ENCODE measurements at places on chromosomes 7 and 10.

DNA sequence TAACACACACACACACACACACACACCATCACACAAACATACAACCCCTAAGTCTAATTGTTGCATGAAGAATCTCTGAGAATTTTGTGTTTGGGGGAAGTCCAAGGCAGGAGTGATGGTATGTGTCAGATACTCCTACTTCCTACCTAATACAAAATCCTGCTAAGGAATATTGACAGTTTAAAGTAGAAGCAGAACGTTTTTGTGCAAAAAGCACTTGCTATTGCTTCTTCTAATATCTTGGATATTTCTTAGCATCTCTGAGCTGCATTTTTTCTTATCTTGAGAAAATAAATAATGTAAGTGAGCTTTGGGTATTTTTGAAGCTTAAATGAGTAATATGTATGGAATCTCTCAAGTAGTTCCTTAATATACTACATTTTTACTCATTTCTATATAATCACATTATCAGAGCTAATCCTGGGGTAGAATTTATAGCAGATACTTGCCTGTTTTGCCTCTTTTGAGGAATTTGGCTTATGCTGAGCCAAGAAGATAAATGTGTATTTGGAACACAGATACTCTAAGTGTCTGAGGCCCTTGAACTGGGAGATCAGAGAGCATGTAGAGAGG is 212.3 kb downstream of the DKK1 start:
- no peak for DNase-seq

DNA sequence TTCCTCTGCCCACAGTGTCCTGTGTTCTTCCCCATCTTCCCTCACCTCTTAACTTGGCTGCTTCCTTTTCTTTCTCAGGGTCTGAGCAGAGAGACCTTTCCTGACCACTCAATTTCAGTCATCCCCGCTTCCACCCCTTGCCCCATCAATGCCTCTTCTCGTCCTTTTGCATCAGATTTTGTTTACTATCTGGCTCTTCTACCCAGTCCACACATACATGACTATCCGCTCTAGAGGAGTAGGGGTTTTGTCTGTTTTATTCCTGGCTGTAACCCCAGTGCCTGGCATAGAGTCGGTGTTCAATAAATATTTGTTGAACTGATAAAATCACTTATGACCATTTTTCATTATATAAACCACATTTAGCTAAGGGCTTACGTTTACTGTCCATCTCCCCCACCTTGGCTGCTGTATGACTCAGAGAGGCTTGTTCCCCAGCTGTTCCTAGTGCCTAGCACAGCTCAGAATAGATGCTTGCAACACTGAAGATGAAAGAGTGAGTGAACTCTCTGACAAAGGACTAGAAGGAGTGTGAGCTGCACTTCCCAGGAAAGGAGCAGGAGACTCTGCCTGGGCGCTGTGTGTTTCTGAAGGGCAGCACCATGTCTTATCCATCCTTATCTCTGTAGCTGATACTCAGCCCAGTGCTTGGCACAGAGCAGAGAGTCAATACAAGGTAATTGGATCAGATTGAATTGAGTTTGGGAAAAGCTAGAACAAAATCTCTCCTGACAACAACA is 21.9 kb downstream of the ARID5B start:
- no peak for DNase-seq

DNA sequence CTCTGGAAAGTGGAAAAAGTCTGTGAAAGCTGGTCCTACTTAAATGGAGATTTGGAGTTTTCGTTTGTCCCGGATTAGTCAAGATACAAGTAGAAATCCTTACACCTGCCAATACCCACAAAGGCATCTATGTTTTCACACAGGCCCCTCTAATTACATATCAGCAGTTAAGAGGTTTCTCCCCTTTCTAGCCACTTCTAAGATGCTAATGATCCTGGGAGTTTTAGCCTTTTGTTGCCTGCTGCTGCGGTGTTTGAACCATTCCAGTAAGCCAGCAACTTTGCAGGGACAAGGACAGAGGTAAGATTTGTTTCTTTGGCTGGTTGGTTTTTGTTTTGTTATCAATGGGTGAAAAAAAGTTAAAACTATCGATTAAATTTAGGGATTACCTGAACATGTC is 5.8 kb upstream of the C1QL3 start:
- no peak for DNase-seq

- DNase-seq = no peak
Observed at GRCh38 chr10:96440361-96441292, 73.1 kb downstream of the TLL2 start.

DNA sequence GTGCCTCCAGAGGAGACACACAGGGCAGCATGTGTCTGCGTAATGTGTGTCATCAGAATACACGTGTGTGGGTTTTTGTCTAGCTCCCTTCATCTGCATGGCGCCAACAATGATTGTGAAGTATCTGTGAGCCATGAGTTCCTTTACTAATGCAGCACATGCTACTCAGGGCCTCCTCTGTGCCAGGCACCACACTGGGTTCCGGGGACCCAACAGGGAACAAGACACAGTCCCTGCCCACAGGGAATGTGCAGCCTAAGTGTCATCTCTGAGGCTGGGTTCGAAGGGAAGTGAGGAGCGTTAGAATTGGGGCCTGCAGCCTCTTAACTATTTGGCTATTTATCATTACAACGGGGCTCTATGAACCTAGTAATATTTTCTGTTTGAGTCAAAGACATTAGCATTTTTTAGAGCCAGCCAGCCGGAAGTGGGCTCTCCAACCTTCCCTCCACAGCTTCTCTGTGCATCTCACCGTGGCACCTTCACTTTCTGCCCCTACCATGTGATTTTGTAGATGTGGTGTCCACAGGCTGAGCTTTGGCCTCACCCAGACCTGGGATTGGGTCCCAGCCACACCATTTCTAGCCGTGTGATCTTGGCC is 43.9 kb upstream of the SRGN start:
- no peak for DNase-seq

GRCh38 chr7:47978790-47979144 is 648 bp downstream of the HUS1 start:
- DNase-seq = no peak

DNA sequence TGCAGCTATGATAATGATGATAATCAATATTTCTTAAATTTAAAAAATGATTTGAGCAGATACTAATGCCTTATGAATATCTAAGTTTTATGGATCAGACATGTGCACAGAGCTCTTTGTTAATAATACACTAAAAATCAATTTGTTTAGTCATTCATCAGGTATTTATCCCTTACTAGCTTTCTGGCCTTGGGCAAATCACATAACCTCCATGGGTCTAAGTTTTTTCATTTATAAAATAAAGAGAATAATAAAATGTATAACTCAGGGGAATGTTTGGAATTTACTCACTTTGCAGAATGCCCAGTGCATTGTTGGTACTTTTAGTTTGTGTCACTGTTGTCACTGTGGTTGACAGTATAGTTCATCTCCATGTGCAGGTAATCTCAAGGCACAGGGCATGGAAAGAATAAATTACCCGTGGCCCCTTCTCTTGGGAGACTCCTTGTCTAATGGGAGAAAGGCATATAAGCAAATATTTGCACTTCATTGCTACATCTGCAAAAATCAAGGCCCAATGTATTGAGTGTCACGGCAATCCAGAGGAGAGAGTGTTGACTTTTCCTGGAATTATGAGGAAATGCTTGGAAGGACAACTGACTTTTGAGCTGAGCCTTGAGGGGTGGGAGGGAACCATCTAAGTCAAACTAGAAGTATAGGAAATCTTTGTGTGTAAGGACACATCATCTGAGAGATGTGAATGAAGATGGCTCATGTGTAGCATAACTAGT is 64.7 kb upstream of the CTTNBP2 start:
- no peak for DNase-seq

- DNase-seq = no peak
Observed at GRCh38 chr10:132141526-132142395, 45.0 kb upstream of the DPYSL4 start.

- no peak for DNase-seq
Observed at GRCh38 chr10:12872577-12872976, 128.9 kb downstream of the CCDC3 start.

GRCh38 chr10:80552151-80552646 is 14.5 kb downstream of the SH2D4B start:
- DNase-seq = no peak

DNA sequence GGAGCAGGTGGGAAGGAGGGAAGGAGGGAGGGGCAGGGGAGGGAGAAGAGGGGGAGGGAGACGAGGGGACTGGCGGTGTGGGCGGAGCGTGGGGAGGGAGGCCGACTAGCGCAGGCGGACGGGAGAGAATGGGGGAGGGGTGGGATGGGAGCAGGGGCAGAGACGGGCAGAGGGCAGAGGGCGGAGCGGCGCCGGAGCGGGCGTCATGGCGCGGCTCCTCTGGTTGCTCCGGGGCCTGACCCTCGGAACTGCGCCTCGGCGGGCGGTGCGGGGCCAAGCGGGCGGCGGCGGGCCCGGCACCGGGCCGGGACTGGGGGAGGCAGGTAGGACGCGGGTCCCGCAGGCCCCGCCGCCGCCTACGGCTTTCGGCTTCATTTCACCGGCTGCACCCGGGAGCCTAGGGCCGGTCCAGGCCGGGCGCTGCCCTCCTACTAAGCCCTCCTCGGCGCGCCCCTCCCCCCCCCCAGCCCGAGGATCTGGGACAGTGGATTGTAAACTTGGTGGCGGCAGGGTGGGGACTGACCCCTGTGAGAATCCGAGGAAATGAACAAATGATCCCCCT is at the start of gene MSRB2:
MSRB2 (plus strand) TSS at position 176 of the 562 bp plus-strand sequence; CDS start at position 206, 30 bp downstream.
- DNase-seq = peak; percentile 66

GRCh38 chr10:107423903-107424302 is 259.4 kb upstream of the SORCS1 start:
- DNase-seq = no peak

- no peak for DNase-seq
Observed at GRCh38 chr10:112120491-112120890, 63.1 kb downstream of the GPAM start.

- DNase-seq = no peak
Observed at GRCh38 chr7:143285470-143285778, 666 bp downstream of the TMEM139 start.

- DNase-seq = no peak
Observed at GRCh38 chr7:102434039-102434486, 688 bp downstream of the ORAI2 start.

DNA sequence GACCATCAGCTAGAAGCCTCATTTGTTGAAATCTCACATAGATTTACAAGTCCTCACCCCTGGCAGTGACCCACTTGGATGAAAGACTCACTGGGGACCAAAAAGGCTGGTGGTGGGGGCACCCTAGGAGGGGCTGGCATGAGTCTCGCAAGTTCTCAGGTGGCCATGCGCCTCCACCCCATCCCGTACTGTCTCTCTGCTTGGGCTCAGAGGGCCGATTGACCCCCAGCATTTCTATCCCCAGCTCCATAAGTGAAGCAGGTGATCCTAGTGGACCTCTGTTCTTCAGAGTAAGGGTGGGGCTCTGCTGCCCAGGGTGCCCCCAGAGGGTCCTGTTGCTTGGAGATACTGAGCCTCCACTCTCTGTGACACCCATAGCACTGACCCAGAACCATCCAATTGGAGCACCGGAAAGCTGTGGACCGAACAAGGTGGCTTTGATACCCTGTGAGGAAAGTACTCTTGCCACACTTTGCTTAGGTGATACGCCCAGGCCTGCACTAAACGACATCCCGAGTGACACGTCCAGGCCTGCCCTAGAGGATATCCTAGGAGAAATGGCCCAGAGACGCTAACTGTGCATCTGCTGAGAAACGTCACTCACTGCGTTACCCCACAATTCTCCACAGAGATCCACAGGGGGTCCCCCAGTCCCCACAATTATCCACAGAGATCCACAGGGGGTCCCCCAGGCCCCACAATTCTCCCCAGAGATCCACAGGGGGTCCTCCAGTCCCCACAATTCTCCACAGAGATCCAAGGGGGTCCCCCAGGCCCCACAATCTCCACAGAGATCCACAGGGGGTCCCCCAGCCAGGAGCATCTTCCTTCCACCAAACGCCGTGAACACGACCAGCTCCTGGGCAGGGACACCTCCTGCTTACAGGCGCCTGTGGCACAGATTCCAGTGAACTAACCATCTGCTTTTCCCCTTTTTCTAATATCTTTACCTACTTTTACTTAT is 262.9 kb downstream of the PTPRN2 start:
- DNase-seq = no peak

GRCh38 chr7:77454802-77455201 is 38.7 kb upstream of the GSAP start:
- no peak for DNase-seq

DNA sequence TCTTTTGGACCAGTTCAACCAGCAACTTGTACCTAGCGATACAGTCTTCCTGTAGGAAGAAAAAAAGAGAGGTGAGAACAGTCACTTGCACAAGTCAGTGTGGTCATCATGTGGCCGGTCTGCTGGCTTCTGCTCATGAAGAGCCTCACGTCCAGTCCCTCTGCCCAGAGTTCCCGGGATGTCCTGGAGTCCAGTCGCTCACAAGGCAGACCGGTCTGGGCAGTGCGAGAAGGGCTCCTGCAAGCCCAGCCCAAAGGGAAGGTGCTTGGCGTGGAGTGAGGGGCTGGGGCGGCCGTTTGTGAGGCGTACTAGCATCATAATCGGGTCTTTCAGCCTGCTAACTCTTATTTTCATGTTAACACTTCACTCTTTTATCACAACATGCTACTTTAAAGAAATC is 222.7 kb downstream of the MLLT10 start:
- no peak for DNase-seq

- DNase-seq = no peak
Observed at GRCh38 chr7:22864855-22865601, 42.4 kb upstream of the TOMM7 start.

GRCh38 chr7:107788662-107789061 is 14.4 kb downstream of the SLC26A3 start:
- no peak for DNase-seq

DNA sequence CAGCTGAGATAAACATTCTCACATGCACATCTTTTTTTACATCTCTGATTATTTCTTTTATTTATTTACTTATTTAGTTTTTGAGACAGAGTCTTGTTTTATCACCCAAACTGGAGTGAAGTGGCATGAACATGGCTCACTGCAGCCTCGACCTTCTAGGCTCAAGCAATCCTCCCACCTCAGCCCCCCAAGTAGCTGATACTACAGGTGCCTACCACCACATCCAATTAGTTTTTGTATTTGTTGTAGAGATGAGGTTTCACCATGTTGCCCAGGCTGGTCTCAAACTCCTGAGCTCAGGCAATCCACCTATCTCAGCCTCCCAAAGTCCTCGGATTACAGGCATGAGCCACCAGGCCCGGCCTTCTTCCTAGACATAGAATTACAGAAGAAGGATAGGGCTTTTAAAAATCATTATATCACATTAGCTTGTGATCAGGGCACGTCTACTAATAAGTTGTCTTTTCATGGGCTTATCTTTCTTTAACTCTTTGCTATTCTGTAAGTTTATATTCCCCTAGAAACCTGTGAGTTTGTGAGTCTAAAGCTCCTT is 5.9 kb downstream of the ASB15 start:
- DNase-seq = no peak

DNA sequence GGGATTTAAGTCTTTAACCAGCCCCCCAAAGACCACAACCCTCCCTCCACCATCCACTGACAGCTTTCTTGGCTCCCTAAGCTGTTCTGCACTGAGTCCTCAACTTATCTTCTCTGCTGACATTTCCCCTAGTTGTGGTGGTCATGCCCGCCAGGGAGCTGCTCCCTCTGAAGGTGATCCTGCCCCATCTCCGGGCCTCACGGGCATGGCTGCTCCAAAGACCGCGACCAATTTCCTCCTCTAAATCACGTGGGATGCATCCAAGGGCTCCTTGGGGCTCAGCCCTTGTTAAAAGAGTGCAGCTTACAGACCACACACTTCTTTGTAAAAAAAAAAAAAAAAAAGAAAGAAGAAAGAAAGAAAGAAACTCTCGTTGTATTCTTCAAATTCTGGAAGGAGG is 27.1 kb upstream of the KLF6 start:
- no peak for DNase-seq
